ENCODE measurements at places on chromosomes 6 and 20.

- DNase-seq = no peak
Observed at GRCh38 chr20:11604339-11604738, 313.4 kb upstream of the BTBD3 start.

DNA sequence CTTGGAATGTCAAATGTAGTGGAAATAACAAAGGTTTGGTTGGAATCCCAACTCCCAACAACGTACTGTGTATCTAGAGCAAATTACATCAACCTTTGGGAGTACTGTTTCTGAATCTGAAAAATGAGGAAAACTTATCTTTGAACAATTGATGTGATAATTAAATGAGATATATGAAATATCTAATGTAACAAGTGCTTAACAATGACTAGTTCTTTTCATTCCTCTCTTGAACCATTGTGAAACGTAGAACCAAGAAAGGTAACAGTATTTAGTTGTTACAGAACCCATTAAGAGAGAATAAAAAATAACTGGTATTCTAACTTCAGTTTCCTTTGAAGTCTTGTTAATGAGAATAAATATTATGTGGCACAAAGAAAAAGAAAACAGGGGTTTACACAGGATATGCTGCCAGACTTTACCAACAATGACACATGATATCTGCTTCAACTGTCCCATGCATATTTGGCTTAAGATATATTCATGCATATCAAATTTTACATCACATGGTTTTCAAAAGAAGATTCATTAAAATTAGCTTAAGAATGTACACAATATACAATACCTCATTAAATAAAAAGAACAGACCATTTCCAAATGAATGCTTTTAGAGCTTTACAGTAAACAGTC, 111.8 kb downstream of the ATG5 start:
- no peak for DNase-seq

DNA sequence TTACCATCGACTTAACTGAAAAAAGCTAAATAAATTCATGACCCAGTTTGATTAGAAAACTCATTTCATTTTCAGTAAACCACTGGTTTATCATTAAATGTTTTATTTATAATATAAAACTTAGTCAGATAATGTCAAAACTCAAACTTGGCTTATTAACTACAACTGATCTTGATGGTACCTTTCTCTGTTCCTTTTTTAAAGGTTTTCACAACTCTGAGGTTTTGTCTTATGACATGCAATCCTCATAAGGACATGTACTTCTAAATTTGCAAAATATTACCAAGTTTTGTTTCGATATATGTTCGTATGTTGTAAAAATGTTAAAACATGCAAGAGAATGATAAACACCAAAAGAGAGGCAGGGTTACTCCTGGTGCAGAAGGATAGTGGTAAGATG, 82.5 kb upstream of the PDE10A start:
- no peak for DNase-seq

- no peak for DNase-seq
Observed at GRCh38 chr20:44597516-44597915, 15.1 kb downstream of the PKIG start.

DNA sequence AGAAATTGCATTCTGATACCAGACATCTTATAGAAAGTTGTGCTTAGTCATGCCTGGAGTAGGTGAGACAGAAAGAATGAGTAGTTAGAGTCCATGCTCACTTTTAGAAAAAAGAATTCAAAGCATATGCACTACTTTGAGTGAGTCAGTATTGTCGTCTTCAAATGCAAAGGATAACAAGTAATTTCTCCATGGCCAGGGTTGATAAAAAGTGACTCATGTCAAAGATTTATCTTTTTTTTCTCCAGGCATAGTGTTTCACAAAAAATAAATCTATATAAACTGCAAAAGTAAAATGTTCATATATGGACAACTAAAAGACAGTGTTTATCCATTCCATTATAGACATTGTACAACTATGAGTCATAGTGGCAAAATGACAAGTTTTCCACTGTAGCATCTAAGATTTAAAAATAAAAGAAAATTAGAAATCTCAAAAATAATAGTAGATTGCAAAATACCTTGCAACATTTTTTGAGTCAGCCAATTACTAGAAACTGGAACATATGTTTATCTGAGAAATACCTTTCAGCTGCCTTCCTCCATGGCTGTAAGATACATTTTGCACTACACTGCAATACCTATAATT, 329.6 kb downstream of the GRIK2 start:
- no peak for DNase-seq

DNA sequence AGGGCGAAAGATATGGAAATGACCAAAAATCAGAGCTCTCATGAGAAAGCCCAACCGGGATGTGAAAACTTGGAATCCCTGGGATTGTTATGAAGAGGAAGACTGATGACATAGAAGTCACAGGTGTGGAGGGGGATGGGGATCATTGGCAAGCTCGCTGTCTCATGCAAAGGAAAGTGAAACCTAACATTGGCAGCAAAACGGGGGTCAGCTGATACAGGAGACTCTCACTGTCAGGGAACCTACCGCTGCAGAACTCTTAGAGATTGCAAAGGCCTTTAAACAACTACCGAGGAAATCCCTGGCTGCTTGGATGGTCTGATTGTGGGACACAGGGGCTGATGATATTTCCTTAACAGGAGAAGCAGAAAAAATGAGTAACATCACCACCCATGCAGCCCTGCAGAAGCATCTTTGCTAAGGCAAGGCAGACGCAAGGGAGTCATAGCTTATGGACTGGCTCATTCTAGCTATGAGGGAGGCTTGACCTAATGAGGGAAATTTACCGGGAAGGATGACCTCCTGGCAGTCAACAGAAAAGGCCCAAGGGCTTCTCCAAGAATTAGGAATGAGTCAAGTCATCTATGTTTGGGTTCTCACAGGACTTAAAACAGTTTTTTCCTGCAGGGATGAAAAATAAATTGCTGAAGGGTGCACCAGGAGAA, 7.0 kb downstream of the MUC21 start:
- no peak for DNase-seq

DNA sequence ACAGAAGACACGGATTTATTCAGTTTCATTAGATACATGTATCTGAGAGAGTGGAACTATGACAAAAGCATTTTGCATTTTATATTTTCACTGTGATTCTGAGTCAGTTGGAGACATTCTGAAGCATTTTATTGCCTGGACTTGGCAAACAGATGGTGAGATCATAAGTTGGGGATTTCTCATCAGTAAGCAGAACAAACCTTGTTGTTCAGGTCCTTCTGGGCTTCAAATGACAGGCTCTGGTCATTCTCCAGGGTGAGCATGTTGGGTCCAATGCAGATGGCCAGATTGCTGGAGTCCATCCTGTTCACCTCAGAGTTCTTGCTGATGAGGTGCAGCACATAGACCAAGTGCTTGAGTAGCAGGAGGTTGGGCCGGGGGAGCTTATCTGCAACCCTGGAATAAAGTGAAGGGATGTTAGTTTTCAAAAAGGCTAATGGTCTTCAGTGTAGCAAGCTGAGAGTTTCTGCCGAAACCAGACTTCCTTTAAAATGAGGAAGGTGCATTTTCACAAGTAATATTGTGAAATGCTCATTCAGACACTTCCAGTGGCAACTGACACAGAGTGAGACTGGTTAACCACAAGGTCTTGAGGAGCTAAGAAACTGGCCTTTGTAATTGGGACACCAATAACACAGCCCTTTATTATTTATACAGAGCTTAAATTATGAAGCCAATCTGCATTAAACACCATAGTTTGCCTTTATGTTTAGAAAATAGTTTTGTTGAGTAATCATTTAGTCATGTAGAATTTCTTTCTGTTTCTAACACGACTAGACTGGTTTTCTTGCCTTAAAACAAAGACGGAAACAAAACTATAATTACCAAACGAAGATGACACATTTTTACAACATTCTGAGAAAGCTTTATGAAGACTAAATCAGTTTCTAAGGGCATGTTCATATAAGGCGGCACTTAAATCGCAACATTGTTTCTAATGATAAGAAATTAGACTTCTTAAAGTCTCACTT, 5.6 kb downstream of the TAGAP start:
- no peak for DNase-seq

GRCh38 chr20:38935285-38935684, 9.1 kb downstream of the FAM83D start:
- no peak for DNase-seq

DNA sequence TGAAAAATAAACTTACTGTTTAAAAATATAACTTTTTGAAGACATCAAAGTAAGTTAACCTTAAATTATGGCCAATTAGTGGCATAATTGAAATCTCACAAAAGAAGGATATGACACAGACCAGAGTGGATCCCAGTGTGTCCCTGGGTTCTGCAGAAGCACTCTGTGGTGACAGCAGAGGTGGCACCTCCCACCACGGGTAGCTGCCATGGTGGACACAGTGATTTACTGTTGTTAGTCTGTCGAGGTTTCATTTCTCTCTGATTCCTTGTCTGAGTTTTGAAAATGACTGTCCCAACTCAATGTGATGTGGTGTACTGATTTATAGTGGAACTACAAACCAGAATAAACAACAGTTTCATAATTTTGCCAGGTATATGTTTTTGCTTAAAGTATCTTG, 76.5 kb downstream of the TULP4 start:
- DNase-seq = no peak

DNA sequence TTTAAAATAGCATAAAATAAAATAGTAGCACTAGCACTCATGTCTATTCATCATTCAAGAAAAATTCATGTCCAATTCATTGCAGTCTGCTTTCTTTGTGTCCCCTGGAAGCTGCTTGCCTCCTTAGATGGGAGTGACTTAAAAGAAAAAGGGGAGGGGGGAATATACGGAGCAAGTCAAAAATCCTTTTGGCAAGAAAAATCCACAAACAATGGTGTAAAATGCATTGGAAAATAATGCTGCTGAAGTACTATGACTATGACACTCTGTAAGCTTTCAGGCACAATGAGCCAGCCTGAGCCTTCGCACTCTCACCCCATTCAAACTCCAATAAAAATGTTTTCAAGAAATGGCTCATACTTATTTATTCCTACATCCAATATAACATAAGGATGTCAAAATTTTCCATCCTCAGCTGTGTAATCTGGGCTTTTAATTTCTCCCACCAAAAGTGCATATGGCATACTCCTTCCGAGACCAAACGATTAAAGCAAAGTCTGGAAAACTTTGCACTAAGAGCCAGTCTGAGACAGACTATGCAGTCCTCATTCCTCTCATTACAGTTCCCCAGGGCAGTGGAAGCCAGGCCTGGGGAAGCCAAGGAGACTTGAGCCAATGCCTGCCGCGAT, 790 bp downstream of the NEDD9 start:
- DNase-seq = no peak

DNA sequence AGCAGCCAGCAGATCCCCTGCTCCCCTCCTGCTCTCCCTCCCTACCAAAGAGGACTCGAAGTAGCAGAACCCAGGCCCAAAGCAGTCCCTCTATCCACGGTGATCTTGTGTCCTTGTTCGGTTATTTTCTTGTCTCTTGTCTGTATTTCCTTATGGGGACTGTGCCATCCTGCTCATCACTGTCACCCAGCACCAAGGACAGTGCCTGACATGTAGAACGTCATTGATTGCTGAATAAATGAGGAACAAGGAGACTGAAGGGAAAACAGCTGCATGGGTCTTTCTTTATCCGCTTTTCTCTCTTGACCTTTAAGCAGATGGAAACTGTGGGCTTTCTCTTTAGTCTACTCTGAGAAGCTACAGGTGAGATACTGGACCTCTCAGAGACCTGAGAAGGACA, 29.4 kb upstream of the ZNF831 start:
- DNase-seq = no peak

DNA sequence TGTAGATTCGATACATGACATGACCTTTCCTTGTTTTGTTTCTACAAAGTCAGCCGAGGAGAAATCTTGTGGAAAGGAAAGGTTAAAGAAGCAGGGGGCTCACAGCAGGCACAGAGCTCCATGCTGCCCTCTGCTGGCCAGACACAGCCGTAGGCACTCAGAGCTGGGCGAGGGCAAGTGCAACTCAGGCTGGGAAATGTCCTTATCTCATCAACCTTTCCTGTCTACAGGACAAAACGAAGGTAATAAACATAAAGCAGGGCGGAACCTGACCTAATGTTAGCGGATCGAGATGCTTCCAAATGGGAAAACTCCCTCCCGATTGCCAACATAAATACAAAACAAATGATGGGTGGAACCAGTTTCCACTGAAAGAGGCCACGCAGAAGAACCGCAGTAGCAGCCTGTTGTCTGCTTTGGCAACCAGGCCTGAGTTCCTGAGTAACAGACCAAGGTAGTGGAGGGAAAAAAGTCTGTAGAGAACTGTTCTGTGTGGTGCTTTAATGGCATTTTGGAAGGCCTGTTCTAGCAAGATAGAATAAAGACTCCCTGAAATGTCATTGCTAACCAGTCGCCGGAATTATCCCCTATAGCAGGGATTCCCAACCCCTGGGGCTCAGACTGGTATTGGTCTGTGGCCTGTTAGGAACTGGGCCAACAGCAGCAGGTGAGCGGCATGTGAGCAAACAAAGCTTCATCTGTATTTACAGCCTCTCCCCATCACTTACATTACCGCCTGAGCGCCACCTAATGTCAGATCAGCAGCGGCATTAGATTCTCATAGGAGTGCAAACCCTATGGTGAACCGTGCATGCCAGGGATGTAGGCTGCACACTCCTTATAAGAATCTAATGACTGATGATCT, 85.2 kb downstream of the MBOAT1 start:
- DNase-seq = peak; percentile 73

DNA sequence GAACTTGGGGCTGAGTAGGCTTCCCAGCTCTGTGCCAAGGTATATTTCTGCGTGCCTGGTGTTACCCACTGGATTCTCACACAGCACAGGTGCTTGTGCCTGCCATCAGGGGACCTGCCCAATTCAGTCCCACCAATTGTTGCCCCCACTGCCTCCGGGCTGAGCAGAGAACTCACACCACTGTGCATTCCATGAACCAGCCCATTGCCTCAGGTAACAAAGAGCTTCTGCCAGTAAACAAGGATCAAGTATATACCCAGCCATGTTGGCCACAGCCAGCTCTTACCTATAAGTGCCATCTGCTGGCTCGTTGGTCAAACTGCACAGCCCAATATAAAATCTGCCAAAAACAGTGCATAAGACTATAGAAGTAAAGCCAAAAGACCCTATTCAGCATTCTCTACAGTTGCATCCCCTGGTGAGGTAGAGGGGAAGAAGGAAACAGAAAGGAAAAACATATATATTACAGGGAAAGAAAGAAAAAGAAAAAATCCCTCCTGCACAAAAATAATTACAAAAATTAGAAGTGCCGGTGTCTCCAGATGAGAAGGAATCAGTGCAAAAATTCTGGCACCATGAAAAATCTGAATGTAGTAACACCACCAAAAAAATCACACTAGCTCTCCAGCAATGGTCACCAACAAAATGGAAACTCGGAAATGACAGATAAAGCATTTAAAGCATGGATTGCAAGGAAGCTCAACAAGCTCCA, 241.4 kb downstream of the IBTK start:
- DNase-seq = no peak

Measured in tibial artery (tissue), 4 donors.